Colonic mucosa (tissue), 4 donors: ENCODE measurements at places on chromosomes 7 and 10. TPM values are rescaled to one million over a fixed set of nuclear protein-coding genes. Genes with fewer than 3 reads are reported as not detected.

DNA sequence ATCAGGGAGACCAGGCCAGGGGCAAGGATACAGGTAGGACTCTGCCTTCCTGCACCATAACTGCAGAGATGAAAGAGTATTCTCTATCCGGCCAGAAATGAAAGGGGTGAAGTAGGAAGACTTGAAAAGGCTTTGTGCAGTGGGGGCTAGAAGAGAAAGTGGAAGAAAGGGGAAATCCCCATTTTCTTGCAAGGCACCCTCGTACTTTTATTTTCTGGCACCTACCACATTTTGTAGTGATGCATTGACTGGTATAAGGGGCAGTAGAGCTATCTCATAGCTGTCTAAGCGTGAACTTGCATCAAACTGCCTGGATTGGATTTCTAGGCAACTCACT is 752 bp upstream of the CAMK2G start:
- H3K4me3 ChIP-seq, result peak overlapping the region; percentile 65
- no peaks in the 10 kb centered on the region for H3K36me3 ChIP-seq
- no peak for DNase-seq
- H3K27me3 ChIP-seq, result no peaks in the 10 kb centered on the region
- H3K4me1 ChIP-seq, result peaks cover 7% of the 10 kb centered on the region

- DNase-seq, result no peak
- no peaks in the 10 kb centered on the region for H3K36me3 ChIP-seq
- no peaks in the 10 kb centered on the region for H3K27me3 ChIP-seq
- no peak overlapping the region for H3K27ac ChIP-seq
- no peaks in the 10 kb centered on the region for H3K4me1 ChIP-seq
These were observed 32.2 kb downstream of the PHTF2 start for GRCh38 chr7:77830649-77831355.

Gene TTYH3
- total RNA-seq, result 50.0 TPM

GRCh38 chr10:45378914-45379726 is 5.1 kb downstream of the ALOX5 start:
- H3K4me3 ChIP-seq, result no peak overlapping the region
- no peak overlapping the region for H3K27ac ChIP-seq
- no peaks in the 10 kb centered on the region for H3K4me1 ChIP-seq
- no peaks in the 10 kb centered on the region for H3K36me3 ChIP-seq
- H3K27me3 ChIP-seq, result peaks cover 7% of the 10 kb centered on the region

DNA sequence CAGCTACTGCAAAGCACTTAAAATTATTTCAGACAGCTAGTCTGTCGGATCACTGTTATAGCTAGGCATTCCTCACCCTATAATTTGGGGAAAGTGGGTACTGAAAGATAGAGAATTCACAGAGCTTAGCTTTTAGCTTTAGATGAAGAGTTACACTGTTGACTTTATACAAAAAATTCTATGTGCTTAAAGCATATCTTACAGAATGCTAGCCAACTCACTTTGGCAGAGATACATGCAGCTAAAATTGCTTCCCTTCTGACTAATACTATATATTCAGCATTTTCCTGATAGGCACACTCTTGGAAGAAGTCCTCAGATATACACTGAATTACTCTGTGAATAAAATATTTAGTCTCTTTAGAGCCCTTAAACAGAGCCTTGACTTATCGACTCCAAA is 353.5 kb upstream of the STEAP1 start:
- H3K27ac ChIP-seq, result no peak overlapping the region
- no peaks in the 10 kb centered on the region for H3K27me3 ChIP-seq
- no peaks in the 10 kb centered on the region for H3K36me3 ChIP-seq

DNA sequence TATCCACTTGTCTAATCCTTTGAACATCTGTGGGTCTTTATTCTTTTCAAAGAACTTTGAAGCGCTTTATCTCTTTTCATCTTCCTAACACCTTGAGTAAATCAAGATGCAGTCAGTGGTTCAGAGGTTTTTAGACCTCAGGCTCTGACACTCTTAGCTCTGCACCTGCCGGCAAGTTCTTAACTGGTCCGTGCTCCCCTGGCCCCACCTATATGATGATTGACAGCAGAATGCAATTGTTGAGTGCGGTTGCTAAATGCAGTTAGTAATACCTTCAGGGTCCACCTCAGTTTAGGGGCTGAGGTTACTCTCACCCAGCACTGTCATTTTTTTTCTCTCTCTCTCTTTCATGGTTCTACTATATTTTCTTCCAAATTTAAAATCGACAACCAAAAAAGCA is 854.2 kb upstream of the AUTS2 start:
- no peak overlapping the region for H3K4me3 ChIP-seq
- no peaks in the 10 kb centered on the region for H3K36me3 ChIP-seq
- H3K27ac ChIP-seq, result no peak overlapping the region

DNA sequence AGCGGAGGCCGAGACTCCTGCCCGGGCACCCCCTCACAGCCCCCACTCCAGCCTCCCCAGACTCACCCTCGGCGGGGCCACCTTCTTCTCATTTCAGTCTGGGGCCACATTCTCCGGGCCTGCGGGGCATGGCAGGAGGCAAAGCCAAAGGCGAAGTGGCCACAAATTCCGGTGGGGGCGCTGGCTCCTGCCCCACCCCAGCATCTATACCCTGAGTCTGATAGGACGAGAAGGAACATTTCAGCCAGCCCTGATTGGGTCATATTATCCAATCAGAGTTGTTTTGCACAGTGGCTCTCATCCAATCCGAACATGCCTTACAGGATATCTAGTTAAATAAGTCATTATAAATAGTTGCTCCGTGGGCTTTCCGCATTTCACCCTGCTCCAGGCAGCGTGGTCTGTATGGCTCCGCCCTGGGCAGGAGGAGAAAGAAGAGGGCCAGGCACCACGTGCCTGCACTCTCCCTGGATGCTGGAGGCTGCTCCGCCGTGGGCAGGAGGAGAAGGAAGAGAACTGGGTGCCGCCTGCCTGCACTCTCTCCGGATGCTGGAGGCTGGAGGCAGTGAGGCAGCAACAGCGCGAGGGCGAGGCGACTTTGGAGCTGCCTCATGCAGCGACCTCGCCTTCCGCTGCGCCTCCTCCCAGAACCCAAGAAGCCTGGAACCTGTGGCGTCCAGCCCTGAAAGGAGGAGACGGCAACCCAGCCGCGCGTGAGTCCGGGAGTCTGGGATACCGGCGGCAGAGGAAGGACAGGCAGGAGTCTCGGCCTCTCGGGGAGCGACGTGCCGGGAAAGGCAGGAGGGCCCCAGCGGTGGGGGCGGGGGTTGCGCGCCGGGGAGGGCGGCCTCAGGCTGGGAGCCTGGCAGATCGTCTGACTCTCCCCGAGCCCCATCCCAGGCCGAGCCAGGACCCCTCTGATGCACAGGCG is 162.9 kb downstream of the ZNF33B start:
- H3K36me3 ChIP-seq, result no peaks in the 10 kb centered on the region
- DNase-seq, result no peak
- no peak overlapping the region for H3K27ac ChIP-seq
- no peaks in the 10 kb centered on the region for H3K27me3 ChIP-seq
- H3K4me3 ChIP-seq, result no peak overlapping the region
- no peaks in the 10 kb centered on the region for H3K4me1 ChIP-seq

DNA sequence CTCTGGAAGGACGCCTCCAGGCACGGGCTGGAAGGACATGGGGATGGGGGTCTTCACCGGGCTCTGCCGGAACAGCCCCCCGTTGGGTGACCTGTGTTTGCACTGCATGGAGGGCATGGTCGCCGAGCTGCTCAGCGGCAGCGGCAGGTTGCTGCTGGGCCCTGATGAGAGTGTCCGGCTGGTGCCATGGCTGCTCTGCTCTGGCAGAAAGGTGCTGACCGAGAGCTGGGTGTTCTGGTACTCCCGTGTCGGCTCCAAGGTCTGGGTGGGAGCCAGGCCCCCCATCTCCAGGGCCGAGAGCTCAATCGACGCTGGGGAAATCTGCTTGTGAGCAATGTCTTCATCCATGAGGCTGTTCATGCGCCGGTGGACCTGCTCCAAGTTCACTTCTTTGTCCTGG is 764.3 kb downstream of the GRID1 start:
- no peak overlapping the region for H3K4me3 ChIP-seq
- H3K4me1 ChIP-seq, result no peaks in the 10 kb centered on the region
- no peaks in the 10 kb centered on the region for H3K36me3 ChIP-seq
- no peak for DNase-seq
- no peaks in the 10 kb centered on the region for H3K27me3 ChIP-seq

Gene AKR1C1
- total RNA-seq, result 4.3 TPM

DNA sequence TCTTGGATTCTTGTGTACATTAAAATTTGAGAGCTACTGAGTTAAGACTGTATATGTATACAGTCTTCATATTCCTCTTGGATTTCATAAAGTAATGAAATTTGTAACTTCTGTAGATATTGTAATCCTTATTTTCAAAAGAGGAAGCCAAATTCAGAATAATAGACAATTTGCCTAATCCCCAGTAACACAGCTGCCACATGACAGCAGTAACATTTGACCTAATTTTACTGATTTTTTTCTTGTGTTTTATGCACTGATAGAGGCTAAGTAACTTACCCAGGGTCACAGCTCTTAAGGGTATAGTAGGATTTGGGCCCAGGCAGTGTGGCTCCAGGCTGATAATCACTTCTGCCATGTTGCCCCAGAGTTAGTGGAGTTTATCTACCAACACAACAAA is 40.4 kb upstream of the IL6 start:
- H3K4me1 ChIP-seq, result no peaks in the 10 kb centered on the region
- no peaks in the 10 kb centered on the region for H3K27me3 ChIP-seq
- H3K27ac ChIP-seq, result no peak overlapping the region
- no peak overlapping the region for H3K4me3 ChIP-seq
- no peaks in the 10 kb centered on the region for H3K36me3 ChIP-seq

Gene URGCP
- 65.7 TPM for total RNA-seq

Gene SLC26A3
- 1,169 TPM for total RNA-seq
